ENCODE measurements at places on chromosomes 11 and 22.

DNA sequence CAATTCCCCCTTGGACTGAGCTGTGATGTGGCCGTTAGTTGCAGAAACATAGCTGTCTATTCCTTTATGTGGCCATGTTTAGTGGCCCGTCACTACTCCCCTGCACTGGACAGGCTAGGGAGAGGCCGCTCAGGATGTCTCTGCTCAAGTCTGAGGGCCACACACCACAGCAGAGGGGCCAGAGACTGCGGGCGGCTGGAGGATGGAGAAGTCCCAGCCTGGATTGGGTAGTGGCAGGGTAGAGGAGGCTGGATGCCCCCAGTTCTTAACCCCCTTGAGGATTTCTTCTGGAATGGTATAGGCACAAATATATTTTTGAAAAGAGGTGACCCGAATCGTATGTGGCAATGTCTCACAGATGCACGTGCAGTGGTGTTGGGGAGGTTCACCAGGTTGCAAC is 116.4 kb upstream of the B3GAT1 start:
- DNase-seq = no peak

DNA sequence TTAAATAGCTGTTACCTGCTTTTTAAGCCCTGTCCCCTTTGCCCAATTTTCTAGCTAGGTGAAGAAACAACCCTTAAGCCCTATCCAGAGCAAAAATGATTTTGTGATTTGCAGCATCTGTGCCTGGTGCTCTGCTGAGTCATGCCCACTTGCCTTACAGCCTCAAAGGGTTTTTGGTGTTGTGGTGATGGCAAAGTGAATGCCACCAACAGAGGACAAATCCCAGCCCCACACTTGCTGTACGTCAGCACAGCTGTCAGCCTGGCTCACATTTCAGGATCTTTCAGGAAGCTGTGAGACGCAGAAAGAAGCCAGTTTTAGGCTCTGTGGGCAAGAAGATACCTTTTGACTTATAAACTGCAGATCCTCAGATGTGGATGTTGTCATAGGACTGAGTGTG is 401.7 kb downstream of the TENM4 start:
- peak; percentile 19 for DNase-seq

DNA sequence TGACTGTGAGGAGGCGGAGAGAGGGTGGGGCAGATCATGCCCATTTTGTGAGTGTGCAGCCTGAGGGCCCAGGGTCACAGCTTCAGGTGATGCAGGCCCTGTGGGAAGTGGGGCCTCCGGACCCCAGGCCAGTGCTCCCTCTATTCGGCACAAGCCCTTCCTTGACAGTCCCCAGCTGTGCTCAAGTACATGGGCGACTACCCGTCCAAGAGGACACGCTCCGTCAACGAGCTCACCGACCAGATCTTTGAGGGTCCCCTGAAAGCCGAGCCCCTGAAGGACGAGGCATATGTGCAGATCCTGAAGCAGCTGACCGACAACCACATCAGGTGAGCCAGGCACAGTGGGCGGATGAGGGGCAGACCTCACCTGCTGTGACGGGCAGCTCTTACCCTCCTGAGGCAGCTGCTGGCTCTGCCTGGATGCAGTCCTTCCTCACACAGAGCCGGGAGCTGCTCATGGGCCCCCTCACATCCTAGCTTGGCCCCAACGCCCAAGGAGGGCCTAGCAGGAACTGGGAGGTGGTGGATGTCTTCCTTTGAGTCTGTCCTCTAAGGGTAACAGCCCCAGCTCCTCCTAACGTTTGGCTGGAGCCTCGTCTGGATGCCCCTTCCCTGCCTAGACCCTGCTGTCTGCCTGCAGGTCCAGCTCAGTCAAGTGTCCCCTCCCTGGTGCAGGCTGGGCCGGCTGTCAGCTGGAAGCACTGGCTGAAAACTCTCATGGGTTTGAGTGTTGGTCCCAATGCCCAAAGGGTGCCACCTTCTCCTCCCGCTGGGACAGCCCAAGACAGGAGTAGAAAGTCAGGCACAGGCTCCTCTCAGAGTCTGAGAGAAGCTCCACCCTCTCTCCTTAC is 76.1 kb downstream of the MYO7A start:
- DNase-seq = no peak

DNA sequence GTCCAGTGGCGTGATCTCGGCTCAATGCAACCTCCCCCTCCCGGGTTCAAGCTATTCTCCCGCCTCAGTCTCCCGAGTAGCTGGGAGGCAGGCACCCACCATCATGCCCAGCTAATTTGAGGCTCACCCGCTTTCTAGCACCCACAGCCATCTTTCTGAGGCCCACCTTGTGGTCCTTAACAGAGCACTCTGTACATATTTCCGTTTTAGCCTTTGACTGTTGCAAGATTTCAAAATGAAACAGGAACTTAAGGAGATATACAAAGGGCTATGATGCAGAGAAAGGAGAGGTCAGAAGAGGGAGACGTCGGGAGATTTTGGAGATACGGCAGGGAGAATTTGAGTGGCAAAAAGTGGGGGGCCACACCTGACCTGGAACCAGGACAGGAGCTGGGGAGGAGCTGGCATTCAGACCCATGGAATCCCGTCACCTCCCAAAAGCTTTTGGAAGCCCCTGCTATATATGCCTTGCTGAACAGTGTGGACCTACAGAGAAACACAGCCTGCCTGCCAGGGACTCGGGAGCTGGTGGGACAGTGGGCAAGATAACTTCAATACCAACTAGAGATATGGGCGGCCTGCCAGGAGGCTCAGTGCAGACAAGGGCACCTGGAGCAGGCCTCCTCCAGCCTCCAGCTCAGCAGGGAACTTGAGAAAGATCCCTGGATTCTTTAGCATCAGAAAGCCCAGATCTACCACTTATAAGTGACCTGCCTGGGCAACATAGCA is 8.0 kb upstream of the CLCF1 start:
- no peak for DNase-seq

DNA sequence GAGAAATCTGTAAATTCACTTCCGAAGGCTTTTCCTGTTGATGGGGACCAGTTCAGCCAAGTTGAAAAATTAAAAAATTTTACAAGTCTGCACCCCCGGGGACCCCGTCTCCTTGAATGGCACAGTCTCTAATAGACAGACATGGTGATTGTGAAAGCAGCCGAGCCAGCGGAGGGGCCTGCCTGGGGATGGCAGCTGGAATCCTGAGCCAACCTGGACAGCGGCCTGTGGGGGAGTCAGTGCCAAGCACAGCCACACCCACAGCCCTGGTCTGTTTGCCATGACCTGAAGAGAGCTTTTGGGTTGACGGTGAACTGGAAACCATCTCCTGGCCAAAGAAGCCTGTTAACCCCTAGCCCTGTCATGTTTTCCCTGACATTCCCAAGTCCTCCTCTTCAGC is 64.7 kb downstream of the PARVG start:
- no peak for DNase-seq

- no peak for DNase-seq
These were observed 78.9 kb downstream of the FLI1 start for GRCh38 chr11:128772814-128773213.

DNA sequence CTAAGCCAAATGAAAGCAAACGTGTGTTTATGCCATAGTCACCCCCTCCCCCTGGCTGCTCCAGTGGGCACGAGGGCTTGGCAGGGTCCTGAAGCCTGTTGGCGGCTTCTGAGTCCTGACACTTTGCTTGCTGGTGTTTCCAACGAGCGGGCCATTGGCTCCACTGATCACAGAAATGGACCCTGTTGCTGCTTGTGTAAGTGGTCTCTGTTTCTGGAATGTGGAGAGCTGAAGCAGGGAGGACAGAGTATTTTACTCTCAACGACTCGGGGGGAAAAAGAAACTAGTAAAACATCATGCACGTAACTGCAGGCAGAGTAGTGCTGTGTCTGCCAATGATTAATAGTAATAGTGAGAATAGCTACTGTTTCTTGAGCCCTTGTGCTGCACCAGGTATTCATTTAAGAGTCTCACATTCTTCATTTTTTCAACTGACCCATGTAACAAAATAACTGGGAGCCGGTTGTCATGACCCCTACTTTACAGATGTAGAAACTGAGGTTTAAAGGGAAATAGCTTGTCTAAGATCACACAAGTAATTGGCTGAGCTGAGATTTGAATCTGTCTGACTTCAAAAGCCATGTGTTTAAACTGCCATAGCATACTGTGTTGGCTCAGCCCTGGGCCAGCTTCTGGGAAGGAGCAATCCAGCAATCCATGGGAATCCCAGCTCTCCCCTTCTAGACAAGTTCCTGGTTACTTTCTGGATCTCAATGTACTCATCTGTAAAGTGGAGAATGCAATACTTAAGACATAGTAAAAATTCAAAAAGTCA is 526.7 kb downstream of the INSC start:
- no peak for DNase-seq

- DNase-seq = no peak
These were observed 10.4 kb downstream of the SEPTIN3 start for GRCh38 chr22:41979423-41980250.

DNA sequence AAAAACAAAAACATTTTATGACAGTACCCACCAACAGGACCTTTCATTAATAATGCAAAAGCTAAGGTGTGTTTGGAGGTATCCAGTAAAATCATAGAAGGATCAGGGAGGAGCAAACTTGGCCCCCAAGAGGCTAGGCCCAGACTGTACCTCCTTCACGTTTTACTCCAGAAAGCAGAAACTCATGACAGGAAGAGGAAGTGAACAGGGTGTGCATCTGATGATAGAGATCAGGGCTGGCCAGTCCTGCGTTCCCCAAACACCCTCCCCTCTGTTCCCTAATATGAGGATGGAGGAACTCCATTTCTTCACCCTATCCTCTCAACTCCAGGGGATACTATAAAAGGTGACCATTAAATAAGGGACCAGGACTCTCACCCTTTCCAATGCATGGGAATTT is 10.2 kb upstream of the MS4A12 start:
- no peak for DNase-seq

GRCh38 chr22:40368836-40369235 is 1.6 kb upstream of the SGSM3 start:
- DNase-seq = no peak

DNA sequence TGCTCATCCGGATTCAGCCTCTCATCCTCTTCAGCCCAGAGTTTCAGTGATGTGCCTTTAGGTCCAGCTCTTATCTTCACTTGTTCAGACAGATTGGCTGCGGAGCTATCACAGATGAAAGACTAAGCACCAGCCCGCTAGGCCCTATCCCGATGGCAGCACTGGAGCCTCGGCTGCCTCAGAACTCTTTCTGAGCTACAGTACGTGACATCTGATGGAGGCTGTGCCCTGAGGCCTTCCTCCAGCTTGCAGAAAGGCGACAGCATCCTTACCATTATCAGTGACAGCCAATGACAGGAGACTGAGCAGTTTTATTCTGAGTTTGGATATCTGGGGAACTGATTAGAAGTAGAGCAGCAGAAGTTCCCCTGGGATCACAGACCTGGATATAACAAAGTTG is 4.0 kb downstream of the OR8B8 start:
- no peak for DNase-seq

- DNase-seq = no peak
These were observed 59.5 kb downstream of the FAT3 start for GRCh38 chr11:92284107-92284506.

DNA sequence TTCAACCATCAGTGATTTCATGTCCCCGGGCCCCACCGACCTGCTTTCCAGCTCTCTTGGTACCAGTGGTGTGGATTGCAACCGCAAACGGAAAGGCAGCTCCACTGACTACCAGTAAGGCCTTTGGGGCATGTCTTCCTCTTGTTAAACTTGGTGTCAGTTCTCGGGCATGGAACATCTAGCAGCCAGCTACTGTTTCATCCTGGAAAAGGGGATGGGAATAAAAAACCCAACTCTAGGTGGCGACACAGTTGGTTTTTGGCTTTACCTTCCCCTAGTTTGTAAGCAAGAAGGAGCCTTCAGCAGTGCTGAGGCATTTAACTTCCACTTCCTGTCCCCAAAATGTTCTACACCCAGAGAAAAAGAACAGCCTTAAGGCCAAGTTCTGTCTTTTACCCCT is 76.7 kb downstream of the BMAL1 start:
- DNase-seq = no peak
